ENCODE measurements at places on chromosomes 2 and 18. TPM values are rescaled to one million over a fixed set of nuclear protein-coding genes. Genes with fewer than 3 reads are reported as not detected.

Gene SUMO1
- total RNA-seq = 44.9 TPM

Gene FOXD4L1
- total RNA-seq = not detected

Gene FLACC1
- total RNA-seq = 1.3 TPM

Gene ANKRD62
- total RNA-seq = not detected

Gene NGEF
- 25.1 TPM for total RNA-seq

Gene BCL2
- 79.1 TPM for total RNA-seq

Gene UGT1A3
- not detected for total RNA-seq

Gene RALBP1
- total RNA-seq = 104 TPM

Gene PPP1R1C
- total RNA-seq = 3.9 TPM

Gene NYAP2
- not detected for total RNA-seq

Gene TMEM178A
- total RNA-seq = 12.9 TPM

Gene KCNF1
- total RNA-seq = not detected

Gene KCNE4
- 9.0 TPM for total RNA-seq

Gene CHRND
- not detected for total RNA-seq

Gene IL1F10
- total RNA-seq = not detected

Gene SFT2D3
- total RNA-seq = 13.6 TPM

Gene LINC00305
- total RNA-seq = not detected

Gene CDH19
- total RNA-seq = 187 TPM

Gene SCN9A
- total RNA-seq = 13.6 TPM

Gene SLC14A1
- 3.7 TPM for total RNA-seq

Gene RUFY4
- total RNA-seq = not detected

Gene ASTL
- not detected for total RNA-seq

Gene CNTNAP5
- total RNA-seq = not detected

Gene TRIM54
- 1.7 TPM for total RNA-seq

Gene NCK2
- total RNA-seq = 25.2 TPM

Gene ZNF385B
- total RNA-seq = 2.3 TPM

Gene ADGRF3
- total RNA-seq = not detected

Gene MREG
- total RNA-seq = 3.3 TPM

Gene TUBB8B
- total RNA-seq = not detected

Gene DPYSL5
- not detected for total RNA-seq

Gene OTOF
- not detected for total RNA-seq

Gene LIPG
- 0.39 TPM for total RNA-seq

Gene HOXD9
- total RNA-seq = 3.1 TPM

Gene MCFD2
- 61.5 TPM for total RNA-seq

Gene APOB
- 2.1 TPM for total RNA-seq

Gene NPAS2
- total RNA-seq = 7.7 TPM

Gene UGT1A10
- not detected for total RNA-seq

Gene PRSS56
- not detected for total RNA-seq

Measured in tibial nerve (tissue), 4 donors.